Stimulated activated CD8-positive, alpha-beta memory T cell treated with anti-CD3 and anti-CD28 coated beads, Interleukin-7, amount 100 ng/mL, for 1 hour (primary cell): ENCODE measurements at places on chromosomes 12 and 14.

- DNase-seq: no peak
Observed at GRCh38 chr12:54014377-54015017, 5.7 kb downstream of the HOXC8 start.

- no peak for DNase-seq
Observed at GRCh38 chr12:106118-106591, 39.6 kb downstream of the IQSEC3 start.

DNA sequence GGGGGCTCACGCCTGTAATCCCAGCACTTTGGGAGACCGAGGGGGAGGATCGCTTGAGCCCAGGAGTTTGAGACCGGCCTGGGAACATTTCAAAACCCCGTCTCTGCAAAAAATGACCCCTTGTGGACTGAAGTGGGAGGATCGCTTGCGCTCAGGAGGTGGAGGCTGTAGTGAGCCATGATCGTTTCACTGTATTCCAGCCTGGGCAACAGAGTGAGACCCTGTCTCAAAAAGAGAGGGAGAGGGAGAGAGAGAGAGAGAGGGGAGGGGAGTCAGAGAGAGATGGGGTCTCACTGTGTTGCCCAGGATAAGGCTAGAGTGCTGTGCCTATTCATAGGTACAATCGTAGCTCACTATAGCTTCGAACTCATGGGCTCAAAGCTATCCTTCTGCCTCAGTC lies 2.8 kb downstream of the FGD4 start:
- DNase-seq: no peak

- peak; percentile 5 for DNase-seq
Observed at GRCh38 chr14:69354383-69355153, 43.5 kb downstream of the ERH start.

DNA sequence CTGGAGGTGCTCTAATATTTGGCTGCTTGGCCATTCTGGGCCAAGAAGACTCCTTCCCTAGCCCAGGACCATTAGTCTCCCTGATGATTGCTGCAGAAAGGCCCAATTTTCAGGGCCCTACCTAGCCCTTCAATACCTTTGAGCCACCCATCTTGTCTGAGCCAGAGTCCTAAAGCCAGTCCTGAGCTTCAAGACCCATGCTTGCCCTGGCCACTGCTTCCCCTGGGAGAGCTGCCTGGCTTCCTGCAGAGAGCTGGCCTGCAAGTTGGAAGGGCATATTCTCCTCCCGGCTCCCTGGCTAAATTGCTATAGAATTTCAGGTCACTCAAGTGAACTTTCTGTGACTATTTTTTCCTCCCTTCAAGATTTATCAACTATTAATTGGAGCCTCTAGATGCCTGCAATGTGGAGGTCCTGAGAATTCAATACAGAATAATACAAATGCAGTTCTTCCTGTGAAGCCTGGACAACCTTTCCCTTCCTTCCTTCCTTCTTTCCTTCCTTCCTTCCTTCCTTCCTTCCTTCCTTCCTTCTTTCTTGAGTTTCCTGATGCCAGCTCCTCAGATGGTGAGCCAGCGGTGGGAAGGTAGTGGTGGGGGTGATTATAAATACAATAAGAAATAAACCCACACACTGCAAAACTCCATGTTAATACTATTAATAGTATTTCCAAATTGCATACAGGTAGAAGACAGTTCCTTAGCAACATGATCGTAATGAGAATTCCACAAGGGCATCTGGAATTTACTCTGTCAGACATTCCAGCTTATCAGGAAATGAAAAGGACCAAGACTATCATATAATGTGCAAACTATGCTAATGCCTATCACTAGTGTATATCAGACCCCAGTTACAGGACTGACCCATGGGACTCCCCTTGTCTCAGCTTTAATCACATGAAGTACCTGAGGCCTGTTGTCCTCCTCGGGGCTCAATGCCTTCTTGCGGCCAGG lies 108.1 kb downstream of the ZFP36L1 start:
- no peak for DNase-seq

- DNase-seq: no peak
Observed at GRCh38 chr12:48045061-48045846, 41.0 kb upstream of the COL2A1 start.

- DNase-seq: no peak
Observed at GRCh38 chr14:58731465-58732293, 93.9 kb downstream of the DACT1 start.
